GM20000 (cell line): ENCODE measurements at places on chromosomes 6 and 20.

GRCh38 chr6:128167552-128167951 is 266.7 kb upstream of the THEMIS start:
- DNase-seq: no peak

DNA sequence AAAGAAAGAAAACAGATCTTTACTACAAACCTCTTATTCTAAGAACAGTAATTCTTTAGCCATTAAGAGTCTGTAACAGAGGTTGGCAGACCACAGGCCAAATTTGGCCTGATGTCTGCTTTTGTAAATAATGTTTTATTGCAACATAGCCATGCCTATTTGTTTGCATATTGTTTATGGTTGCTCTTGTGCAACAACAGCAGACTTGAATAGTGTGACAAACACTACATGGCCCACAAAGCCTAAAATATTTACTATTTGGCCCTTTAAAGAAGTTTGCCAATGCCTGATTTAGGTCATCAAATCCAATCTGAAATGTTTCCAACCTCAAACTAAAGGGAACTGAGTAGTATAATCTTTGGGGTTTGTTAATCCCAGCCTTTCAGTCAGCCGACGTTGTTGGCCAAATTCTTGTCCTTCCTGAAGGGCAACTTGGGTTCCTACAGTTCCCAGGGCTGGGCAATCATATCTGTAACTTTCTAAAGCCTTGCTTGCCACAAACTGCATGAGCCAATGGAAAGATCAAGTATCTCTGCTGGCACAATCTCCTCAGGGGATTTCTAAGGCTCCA is 33.9 kb upstream of the TBC1D20 start:
- no peak for DNase-seq

DNA sequence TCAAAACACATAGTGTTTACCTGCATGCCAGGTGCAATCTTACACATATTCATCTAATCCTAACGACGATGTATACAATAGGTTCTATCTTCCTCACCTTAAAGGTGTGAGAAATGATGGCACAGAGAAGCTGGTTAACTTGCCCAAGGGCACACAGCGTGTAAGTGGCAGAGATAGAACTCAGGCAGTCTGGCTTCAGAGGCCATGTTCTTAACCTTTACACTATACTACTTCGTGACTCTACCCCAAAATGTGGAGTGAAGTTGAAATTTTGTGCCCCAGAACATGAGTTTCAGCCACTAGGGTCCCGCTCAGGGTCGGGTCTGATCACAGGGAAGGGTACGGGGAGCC is 584 bp downstream of the VPS52 start:
- DNase-seq: no peak

DNA sequence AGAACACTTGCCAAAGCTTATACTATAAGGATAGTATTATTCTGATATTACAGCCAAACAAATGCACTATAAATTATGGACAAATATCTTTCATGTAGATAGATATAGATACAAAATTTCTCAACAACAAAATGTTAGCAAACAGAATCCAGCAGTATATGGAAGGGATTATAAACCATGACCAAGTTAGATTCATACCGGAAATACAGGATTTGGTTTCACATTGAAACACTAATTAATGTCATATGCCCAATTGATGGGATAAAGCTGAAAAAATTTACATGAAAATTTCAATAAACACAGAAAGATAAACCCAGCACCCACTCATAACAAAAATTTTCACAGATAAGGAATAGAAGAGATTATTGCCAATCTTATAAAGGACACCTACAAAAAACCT is 770.3 kb upstream of the SLC35B3 start:
- no peak for DNase-seq

GRCh38 chr20:41476013-41476441 is 109.4 kb upstream of the EMILIN3 start:
- DNase-seq: no peak

DNA sequence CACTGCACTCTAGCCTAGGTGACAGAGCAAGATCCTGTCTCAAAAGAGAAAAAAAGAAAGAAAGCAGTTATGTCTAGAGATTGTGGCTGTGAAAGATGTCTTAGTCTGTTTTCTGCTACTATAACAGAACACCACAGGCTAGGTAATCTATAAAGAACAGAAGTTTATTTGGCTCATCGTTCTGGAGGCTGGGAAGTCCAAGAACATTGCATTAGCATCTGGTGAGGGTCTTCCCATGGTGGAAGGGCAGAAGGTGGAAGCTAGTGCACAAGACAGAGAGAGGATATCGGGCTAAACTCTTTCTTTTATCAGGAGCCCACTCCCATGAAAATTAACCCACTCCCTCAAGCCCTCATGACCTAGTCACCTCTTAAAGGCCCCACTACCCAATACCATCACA is 16.2 kb upstream of the RALY start:
- no peak for DNase-seq

- DNase-seq: no peak
Measured at GRCh38 chr6:118177720-118178119, 270.7 kb downstream of the SLC35F1 start.

DNA sequence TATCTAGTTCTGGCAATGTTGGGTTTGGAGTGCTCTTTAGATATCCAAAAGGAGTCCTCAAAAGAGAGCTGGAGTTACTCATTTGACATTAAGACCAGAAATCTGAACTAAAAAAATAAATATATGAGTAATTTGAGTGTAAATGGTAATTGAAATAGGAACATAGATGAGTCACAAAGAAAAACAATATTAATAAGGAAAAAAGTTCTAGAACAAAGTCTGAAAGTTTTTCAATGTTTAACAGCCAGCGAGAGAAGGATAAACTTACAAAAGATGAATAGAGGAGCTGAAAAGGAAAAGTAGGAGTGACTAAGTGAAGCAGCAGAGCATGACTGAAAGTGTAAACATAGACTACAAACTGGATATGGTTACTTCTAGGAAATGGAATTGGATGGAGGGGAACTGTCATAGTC is 46.8 kb downstream of the EPM2A start:
- DNase-seq: no peak

- DNase-seq: peak; percentile 19
Measured at GRCh38 chr6:122790423-122791309, 1.6 kb downstream of the SMPDL3A start.

GRCh38 chr6:112298021-112298745 is 43.8 kb upstream of the LAMA4 start:
- no peak for DNase-seq
